Activated naive CD8-positive, alpha-beta T cell treated with anti-CD3 and anti-CD28 coated beads, Interleukin-2, amount 50 U/mL, for 16 hours (primary cell): ENCODE measurements at places on chromosomes 5 and 9.

GRCh38 chr5:154058055-154059038, 19.6 kb downstream of the MFAP3 start:
- DNase-seq: no peak

DNA sequence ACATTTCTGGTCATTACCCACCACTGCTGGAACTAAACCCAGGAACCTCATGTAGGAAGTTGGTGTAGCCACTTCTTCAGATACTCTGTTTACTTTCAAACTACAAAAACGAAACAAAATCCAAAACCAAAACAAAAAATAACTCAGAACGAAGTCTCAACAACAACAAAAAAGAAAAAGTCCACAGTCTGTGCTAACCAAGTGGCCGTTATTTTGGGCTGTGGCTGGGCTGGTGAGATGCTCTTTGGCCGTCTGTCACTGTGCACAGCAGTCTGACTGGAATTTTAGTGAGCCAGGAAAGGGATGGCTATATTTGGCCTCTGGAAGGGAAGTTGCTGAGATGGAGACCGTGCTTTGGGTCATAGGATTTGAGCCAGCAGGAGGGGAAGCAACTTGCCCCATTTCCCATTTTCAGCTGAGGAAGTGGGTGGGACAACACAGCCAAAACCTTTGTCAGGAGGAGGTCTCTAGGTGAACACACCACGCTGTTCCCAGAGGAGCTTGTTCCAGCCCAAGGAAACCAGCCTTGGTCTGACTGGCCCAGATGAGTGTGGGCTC, 334.1 kb downstream of the ZSWIM6 start:
- no peak for DNase-seq

- no peak for DNase-seq
These were observed 1719.1 kb downstream of the MAT2B start for GRCh38 chr5:165224366-165225045.

- DNase-seq: no peak
These were observed 140.8 kb downstream of the TSSK1B start for GRCh38 chr5:113293975-113294310.

DNA sequence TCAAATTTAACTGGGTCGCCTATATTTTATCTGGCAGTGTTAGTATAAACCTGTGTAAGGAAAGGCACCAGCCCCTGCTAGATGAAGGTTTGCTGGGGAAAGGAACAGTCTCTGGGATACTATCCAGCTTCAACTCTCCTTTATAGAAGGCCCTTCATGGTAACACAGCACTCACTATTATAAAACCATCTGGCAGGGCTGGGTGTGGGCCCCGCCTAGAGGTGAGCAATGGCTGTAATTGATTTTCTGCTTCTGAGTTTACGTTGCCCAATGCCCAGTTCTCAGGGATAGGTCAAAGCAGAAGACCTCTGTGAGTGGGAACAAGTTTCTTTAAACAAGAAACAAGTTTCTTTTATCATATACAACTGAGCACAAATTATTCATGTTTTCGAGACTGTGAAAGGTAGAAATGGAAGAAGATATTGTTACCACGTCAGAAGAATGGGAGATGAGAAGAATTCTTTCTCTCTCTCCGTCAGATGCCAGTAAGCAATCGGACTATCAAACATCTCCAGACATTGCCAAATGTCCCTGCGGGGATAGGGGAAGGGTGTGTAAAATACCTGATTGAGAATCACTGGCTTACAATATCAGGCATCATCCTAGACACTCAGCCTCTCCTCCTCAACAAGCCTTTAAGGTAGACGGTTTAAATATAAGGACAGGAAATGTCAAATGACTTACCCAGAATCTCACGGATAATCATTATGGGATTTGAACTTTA, 205.9 kb downstream of the PDZD2 start:
- no peak for DNase-seq

DNA sequence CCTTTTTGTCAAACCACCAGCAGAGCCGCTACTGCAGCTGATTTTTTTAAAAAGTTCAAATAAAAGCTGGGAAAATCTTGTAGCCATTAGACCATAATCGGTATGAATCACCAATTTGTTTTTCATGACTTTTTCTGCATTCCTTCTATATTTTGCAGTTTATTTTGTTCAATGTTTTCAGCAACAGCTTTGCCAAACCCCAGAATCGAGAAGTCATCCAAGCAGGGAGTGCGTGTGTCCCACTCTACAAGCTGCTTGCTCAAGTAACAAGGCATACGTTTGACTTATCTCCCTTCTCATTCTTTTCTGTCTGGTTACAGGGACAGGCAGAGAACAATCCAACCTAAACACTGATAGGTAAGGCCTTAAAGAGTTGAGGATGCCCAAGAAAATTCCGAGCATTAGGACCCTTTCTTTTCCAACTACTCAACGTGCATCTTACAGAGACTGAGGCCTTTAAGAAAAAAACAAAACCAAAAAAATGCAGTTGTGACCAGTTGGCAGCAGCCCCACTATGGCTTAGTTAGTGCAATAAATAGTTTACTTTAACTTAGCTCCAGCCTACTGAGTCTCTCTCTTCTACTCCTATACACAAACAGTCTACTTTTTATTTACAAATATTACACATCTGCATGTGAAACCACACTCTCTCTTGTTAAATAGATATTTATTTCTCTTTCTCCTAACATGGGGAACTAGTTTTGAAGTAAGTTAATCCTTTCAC, 134.7 kb upstream of the SLIT3 start:
- DNase-seq: no peak

- DNase-seq: no peak
These were observed 43.4 kb downstream of the NKX2-5 start for GRCh38 chr5:173191561-173191960.

DNA sequence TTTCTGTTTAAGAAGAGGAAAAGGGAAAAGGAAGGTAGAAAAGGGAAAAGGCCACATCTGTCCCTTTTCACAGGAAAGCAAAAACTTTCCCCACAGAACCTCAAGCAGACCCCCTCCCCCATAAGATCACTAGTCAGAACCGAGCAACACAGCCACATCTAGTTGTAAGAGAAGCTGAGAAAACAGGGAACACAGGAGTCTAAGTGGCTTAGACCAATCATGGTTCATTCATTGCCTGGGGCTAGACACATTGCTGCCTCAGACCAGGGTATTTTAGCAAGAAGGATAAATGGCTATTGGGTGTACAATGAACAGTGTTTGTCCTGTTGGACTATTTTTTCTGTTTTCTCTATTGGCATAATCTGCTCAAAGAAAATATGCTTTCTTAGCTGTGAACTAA, 98.0 kb downstream of the ARL15 start:
- DNase-seq: no peak

DNA sequence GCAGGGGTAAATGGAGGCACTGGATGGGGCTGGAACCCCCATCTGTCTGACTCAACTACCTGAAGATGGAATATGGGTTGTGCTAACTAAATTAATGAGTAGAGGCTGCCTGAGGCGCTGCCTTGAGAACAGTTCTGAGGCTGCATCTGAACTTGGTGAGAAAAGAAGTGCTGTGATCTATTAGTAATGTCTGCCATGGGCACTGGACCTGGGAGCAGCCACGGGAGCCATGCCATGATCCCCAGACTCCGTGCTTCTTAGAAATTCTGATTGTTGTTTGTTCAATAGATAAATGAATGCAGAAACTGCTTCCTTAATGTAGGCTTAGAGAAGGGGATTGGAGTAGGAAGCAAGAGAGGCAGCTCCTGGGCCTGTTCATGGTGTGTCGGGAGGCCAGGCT, 80.2 kb downstream of the KCNIP1 start:
- DNase-seq: no peak

DNA sequence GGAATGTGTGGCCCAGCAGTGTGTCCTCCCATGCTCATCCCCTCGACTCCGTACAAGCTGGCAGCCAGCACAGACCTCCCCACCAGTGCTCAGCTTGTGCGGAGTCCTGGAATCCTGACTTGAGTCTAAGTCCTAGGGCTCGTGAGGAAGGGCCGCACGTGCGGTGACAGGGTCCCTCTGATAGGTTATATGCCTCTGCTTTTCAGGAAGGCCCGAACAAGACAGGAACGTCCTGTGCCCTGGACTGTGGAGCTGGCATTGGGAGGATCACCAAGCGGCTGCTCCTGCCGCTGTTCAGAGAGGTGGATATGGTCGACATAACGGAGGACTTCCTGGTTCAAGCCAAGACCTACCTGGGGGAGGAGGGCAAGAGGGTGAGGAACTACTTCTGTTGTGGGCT, 7.9 kb downstream of the NTMT1 start:
- no peak for DNase-seq

- DNase-seq: no peak
These were observed 221.4 kb upstream of the KLF4 start for GRCh38 chr9:107710953-107711352.

DNA sequence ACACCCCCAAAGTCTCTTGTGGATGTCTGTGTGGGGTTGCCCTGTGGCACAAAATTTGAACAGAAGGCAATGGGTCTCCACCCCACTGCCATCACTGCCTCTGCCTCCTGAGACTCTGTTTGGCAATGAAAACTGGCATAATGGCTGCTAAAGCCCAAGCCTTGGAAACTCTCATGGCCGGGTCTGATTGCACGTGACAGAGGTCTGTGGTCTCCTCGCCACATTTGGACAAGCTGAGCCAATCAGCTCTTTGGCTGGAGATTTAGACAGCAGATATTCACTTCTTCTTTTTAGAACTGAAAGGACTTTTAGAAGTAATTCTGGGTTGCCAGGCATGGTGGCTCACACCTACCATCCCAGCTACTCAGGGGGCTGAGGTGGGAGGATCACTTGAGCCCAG, 5.5 kb downstream of the GGTA1 start:
- DNase-seq: no peak

DNA sequence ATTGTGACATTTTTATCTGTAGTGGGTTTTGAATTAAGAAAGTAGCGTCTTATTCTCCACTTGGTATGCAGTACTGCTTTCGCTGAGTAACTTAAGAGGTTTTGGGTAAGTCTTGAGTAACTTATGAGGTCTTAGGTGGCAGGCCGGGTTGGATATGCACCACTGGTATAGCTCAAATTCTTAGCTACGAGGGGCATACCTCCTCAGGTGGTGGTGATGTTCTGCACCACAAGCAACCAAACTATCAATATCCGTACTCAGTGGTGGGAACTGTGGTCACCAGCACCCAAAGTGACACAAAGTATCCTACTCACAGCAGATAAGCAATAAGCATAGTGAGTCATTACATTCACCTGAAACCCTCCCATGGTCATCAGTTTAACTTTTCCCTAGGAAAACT, 13.7 kb downstream of the SMC2 start:
- no peak for DNase-seq

- no peak for DNase-seq
These were observed 332.3 kb downstream of the CWC27 start for GRCh38 chr5:65100911-65101631.

DNA sequence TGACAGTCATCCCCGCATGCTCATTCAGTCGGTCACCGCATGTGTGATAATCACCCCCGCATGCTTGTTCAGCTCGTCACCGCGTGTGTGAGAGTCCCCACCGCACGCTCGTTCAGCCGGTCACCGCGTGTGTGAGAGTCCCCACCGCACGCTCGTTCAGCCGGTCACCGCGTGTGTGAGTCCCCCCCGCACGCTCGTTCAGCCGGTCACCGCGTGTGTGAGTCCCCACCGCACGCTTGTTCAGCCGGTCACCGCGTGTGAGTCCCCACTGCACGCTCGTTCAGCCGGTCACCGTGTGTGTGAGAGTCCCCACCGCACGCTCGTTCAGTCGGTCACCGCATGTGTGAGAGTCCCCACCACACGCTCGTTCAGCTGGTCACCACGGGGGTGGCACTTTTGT, 3.5 kb downstream of the TRAF2 start:
- no peak for DNase-seq

DNA sequence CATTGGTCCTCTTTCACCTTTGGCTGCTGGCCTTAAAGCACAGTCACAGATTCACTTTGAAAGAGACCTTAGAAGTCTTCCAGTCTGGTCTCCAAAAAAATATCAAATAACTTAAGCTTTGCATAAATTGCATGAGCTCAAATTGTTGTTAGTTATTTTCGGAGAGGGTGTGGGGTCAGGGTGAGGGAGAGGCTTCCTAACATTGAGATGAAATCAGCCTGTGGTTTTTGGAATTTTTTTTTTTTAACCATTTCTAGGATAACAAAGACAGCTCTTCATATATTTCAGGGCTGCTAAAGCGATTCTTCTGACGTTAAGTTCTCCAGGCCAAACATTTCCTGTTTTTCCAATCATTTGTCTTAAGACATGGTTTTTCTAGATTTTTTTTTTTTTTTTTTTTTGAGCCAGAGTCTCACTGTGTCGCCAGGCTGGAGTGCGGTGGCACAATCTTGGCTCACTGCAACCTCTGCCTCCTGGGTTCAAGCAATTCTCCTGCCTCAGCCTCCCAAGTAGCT, 4.5 kb downstream of the OCLN start:
- no peak for DNase-seq

GRCh38 chr9:120393386-120394057, 186.4 kb downstream of the CDK5RAP2 start:
- DNase-seq: no peak

GRCh38 chr5:126482591-126482990, 59.4 kb downstream of the GRAMD2B start:
- no peak for DNase-seq

GRCh38 chr5:130995254-130995515, 169.9 kb downstream of the HINT1 start:
- no peak for DNase-seq

GRCh38 chr5:139462586-139463276, at the start of gene ECSCR:
ECSCR (minus strand) TSS chr5:139462743; CDS start chr5:139462670, 73 bp downstream.
- no peak for DNase-seq

GRCh38 chr5:38656568-38656967, 100.1 kb upstream of the LIFR start:
- DNase-seq: no peak

GRCh38 chr9:128124873-128125579, 2.5 kb downstream of the PTGES2 start:
- DNase-seq: no peak
